Stimulated activated CD4-positive, alpha-beta T cell treated with anti-CD3 and anti-CD28 coated beads, TNF-alpha, amount 100 ng/mL, for 48 hours (primary cell): ENCODE measurements at places on chromosomes 16 and 17.
A peak's percentile ranks its signal among the peaks of the same experiment; 100 is the strongest.

DNA sequence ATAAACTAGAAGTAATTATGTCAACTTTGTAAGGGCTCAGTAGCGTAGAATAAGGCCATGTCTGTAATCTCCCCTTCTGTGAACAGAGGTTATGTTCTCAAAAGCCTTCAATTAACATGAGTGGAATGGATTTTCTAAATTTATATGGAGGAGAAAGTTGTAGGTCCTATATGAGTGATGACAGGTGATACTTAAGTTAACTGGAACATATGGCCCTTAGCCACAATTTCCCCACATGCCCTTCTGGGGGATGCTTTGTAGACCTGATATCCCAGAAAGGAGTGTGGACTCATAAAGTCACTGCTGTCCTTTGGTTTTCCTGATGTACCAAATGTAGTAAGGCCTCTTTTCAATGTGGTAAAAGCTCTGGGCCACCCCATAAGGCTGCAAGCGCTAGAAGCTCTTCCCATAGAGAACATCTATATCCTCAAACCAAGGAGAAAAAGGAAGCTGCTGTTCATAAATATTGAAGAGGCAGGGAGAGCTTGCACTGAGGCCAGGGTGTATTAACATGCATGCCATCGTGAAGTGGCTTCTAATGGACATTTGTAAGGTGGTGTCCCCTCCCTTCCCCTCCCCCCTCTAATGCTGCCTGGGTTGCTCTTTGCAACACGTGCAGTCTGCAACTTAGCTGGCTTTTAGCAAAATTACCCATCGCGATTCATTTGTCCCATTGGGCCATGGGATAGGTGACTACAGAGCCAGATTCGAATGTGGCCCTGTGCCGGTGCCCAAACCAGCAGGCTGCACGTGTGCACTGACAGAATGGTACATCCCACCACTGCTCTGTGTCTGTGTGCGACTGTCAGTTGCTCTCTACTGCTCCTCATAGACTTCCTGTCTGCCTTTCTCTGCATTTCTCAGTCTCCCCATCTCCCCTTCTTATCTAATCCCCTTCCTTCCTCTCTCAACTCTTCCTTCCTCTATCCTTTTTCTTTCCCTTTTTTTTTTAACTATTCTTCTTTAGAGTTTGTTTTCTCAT lies 269.0 kb downstream of the WWOX start:
- no peak for DNase-seq

GRCh38 chr17:75604034-75604695 lies 16.6 kb downstream of the MYO15B start:
- no peak for DNase-seq

- no peak for DNase-seq
Observed at GRCh38 chr16:53769787-53770186, 65.8 kb downstream of the FTO start.

DNA sequence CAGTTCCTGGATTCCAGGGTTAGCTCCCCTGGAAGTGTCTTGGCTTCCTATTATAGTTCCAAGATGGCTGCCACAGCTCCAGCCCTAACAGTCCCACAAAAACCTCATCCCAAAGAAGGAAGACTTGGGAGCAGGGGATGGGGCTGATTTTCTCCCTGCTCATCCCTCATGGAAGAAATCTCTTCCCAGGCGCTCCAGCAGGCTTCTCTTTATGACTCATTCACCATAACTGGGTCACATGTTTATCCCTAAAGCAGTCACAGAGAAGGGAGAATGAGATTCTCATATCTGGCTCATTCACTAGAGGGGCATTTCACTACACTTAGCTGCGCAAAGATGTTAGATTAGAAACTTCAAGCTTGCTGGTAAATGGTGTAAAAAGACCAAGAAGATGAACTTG lies 206.5 kb upstream of the IRX3 start:
- no peak for DNase-seq

- DNase-seq, result no peak
Observed at GRCh38 chr17:44053125-44053872, 13.2 kb downstream of the LSM12 start.

- no peak for DNase-seq
Observed at GRCh38 chr16:87231911-87232310, 85.3 kb downstream of the C16orf95 start.

GRCh38 chr17:6969323-6969726 lies 26.5 kb upstream of the ALOX12 start:
- no peak for DNase-seq

DNA sequence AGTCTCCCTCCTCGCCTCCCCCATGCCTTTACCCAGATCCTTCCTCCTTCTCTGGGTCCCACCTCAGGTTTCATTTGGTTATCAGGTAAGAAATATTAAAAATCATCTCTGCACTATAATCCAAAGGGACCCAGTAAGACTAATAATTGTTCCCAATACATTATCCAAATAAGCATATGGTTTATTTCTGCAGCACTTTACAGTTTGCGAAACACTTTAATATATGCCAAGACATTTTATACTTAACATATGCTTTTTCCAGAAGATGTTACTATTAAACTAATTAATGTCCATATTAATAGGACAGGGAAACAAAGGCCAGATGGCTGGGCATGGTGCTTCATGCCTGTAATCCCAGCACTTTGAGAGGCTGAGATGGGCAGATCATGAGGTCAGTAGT lies 33.3 kb downstream of the CD300LF start:
- DNase-seq, result no peak

DNA sequence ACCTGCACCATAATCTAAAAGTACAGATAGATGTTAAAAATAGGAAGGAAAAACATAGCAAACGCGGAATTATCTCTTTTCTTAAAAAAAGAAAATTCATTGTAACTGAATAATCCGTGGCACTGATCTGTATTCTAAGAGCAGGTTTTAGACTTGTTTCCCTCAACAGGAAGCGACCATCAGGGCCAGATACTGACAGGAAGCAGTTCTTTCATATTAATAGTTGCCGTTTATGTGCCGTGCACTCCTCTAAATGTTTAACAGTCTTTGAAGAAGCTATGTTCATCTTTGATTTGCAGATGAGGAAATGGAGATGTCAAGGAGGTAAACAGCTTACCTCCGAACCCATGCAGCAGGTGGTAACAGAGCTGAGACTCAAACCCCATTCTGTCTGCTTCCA lies 23.6 kb downstream of the DYNLRB2 start:
- DNase-seq, result no peak

DNA sequence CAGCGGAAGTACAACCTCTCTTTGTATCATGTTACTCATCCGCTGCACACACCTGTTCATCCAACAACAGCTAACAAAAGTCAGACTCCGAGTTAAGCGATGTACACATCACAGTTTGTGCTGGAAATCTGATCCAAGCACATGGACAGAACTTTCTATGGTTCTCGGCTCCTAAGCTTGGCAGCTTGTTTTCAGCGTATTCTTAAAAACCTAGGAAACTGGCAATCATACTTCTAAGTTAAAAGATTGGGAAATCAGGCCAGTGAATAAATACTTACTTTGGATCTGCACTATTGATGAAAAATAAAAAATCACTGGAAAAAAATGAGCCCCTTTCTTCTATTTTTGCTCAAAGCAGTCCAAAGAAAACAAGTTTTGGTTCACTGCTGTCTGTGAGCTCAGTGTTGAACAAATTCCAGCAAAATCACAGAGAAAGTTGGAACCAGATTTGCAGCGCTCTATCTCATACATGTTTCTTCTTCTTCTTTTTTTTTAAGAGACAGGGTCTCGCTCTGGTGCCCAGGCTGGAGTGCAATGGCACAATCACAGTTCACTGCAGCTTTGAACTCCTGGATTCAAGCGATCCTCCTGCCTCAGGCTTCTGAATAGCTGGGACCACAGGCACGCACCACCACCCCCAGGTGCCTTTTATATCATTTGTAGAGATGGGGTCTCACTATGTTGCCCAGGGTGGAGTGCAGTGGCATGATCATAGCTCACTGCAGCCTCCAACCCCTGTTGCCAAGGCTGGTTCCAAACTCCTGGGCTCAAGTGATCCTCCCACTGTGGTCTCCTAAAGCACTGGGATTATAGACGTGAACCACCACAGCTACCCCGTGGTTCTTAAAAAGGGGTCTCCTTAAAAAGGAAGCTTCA lies 71.6 kb upstream of the CREBBP start:
- no peak for DNase-seq

DNA sequence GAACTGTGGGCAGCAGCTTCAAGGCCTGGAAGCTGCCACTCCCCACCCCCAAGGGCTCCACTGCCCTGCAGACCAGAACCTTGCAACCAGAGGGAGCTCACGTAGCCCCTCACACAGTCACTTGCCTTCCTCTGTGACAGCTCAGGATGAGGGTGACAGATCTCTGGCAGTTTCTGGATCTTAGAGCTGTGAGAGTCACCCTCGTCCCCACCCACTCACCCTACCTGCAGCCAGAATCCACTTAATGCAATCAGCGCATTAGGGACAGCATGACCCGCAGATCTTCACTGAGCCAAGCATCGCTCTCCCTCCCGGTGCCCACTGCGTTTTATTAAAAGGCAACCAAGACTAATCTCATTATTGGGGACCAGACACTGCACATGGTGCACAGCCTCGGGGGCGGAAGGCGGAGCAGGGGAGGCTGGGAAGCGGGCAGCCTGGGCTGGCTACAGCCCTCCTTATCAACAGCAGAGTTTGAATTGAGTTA lies 3.5 kb downstream of the CYB561 start:
- no peak for DNase-seq

DNA sequence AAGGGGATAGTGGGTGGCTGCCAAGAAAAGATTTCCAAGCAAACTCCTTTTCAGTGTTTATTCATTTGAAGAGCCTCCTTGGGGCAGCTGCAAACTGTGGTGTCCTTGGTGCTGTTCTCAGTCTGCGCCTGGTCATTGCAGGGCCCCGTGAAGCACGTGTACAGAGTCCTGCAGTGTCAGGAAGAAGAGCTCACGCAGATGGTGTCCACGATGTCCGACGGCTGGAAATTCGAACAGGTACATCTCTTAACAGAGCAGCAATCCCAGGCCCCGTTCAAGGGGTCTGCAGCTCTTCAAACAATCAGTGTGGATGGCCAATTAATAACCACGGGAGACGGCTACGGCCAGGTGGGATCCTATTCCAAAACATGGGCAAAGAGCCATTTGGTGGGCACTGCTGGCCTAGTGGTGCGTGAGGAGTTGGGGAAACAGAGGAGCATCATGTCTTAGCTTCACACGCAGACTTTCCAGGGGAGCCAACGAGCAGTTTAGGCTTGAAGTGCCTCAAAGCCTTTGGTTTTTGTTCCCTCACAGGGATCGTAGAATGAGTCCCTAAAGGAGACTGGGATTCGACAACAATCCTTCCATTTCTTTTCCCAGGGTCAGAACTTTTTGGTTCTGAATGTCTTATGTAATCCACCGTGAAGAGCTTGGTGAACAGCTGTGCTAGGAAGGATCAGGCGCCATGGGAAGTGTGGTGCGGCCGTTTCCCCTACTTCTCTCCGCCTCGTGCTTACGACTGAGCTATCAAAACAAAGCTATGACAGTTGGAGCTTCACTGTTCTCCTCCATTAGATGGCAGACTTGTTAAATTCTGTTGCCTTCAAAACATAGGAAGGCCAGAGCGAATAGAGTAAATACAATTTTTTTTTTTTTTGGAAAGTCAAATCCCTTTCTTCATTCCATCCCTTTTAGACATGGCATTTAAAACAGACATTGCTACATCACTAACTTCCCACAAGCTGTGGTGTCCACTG lies 12.6 kb downstream of the KCTD2 start:
- DNase-seq, result no peak

GRCh38 chr16:81497690-81498089 lies 53.1 kb downstream of the CMIP start:
- DNase-seq, result no peak

- DNase-seq, result no peak
Observed at GRCh38 chr16:64440005-64440404, 681.9 kb downstream of the CDH11 start.

- no peak for DNase-seq
Observed at GRCh38 chr17:47714773-47715396, 18.2 kb upstream of the TBX21 start.

- DNase-seq, result peak; percentile 61
Observed at GRCh38 chr16:88857728-88858339, 907 bp downstream of the TRAPPC2L start.

- no peak for DNase-seq
Observed at GRCh38 chr16:81560979-81561657, 116.5 kb downstream of the CMIP start.

DNA sequence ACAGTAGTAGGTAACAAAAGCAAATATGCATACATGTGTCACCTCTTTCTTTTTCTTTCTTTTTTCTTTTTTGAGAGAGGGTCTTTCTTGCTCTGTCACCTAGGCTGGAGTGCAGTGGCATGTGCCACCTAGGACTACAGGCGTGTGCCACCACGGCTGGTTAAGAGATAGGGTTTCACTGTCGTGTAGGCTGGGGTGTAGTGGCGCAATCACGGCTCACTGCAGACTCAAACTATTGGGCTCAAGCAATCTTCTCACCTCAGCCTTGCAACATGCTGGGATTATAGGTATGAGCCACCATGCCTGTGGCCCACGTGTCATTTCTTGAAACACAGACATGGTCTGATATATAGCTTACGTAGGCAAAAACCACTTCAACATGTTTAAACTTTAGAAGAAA lies 397.7 kb upstream of the PMFBP1 start:
- no peak for DNase-seq

GRCh38 chr17:28466001-28466400 lies 7.4 kb upstream of the SLC13A2 start:
- no peak for DNase-seq

DNA sequence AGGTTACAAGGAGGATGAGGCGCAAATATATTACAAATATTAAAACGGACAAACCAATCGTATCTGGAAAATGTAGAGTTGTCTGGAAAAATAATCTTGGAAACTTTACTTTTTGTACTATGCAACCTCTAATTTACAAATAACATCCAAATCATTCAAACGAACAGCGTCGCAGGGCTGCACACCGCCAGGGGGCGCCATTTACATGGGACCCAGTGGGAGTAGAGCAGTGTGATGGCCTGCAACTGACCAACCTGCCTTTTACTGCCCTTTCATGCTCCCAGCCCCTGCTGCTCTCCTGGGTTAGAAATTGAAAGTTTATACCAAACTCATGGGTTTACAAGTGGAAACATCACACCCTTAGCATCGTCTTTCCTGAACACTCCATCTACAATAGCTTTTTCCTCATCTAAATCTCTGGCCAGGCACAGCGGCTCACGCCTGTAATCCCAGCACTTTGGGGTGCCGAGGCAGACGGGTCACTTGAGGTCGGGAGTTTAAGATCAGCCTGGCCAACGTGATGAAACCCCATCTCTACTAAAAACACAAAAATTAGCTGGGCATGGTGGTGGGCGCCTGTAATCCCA lies 10.0 kb downstream of the PITPNC1 start:
- DNase-seq, result peak; percentile 72

- DNase-seq, result no peak
Observed at GRCh38 chr17:58621174-58621573, 70.7 kb downstream of the TEX14 start.

DNA sequence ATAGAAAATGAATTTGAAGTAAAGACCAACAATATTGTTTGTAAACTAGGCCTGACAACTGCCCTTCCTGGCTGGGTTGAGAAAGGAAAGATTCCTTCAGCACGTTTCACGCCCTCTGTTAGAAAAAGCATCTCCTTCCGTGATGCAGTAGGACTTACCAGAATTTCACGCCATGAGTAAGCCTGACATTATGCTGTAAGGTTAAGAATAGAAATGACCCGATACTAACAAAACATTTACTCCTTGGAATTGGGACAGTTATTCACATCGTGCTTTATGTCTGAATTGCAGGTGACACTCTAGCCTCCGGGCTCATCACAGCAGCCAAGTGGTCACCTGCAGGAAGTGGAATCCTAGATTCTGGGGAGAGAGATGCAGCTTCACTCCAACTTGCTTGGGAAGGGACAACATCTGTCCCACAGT lies 17.5 kb downstream of the MARCHF10 start:
- DNase-seq, result no peak

- DNase-seq, result no peak
Observed at GRCh38 chr16:53433930-53434376, 318 bp upstream of the RBL2 start.

- DNase-seq, result no peak
Observed at GRCh38 chr17:41322094-41322902, 6.8 kb upstream of the KRTAP17-1 start.
